ENCODE measurements at places on chromosomes 16 and 17.

GRCh38 chr16:60151987-60152386 is 1417.9 kb upstream of the GOT2 start:
- DNase-seq = no peak

DNA sequence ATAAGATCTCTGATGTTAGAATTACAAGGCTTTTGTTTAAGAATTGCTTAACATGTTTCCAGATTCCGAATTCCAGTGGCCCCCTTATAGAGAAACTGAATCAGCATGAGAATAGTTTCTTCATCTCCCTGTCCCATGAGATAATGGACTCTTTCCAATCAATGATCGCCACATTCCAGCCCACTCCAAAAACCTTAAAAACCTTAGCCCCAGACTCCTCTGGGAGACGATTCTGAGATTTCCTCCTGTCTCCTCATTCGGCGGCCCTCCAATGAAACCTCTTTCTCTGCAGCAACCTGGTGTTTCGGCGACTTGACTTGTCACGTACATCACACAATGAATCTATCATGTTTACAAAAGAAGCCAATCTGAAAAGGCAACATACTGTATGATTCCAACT is 197.1 kb upstream of the PSMD7 start:
- no peak for DNase-seq

DNA sequence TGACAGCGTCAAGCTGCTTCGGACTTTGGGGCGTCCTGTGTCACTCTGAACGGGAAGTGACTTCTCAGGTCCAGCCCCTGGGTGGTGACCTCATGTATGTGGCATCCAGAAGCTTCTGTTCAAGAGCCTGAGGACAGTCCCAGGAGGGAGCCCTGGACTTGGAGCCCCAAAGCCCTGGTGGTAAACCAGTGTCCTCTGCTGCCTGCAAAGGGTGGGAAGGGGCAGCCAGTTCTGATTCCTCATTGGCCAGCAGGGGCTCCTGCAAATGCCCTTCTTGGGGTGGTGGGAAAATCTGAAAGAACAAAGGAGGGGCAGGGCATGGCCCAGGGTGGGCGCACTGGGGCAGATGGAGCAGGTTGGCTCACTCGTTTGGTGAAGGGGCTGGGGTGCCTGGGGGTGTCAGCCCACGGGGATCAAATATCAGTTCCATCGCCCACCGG is 1.6 kb downstream of the OSGIN1 start:
- DNase-seq = no peak

DNA sequence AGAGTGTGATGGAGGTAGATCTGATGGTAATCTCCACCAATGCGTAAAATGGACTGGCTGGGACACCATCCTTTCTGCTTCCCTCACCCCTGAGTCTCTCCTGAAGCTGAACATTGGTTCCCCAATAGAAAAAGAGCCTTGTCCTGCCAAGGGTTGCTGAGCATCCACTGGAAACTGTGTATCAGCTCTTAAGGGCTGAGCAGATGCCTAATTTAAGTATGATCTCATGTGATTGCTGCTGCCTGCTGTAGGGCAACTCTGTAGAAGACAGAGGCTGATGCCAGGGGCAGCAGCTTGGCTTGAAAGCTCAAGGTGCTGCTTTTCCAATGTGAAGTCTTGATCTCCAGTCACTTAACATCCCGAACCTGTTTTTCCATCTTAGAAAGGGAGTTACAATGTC is 310.3 kb upstream of the CCL2 start:
- no peak for DNase-seq

- DNase-seq = no peak
Measured at GRCh38 chr16:1920727-1921171, 2.5 kb upstream of the HS3ST6 start.

DNA sequence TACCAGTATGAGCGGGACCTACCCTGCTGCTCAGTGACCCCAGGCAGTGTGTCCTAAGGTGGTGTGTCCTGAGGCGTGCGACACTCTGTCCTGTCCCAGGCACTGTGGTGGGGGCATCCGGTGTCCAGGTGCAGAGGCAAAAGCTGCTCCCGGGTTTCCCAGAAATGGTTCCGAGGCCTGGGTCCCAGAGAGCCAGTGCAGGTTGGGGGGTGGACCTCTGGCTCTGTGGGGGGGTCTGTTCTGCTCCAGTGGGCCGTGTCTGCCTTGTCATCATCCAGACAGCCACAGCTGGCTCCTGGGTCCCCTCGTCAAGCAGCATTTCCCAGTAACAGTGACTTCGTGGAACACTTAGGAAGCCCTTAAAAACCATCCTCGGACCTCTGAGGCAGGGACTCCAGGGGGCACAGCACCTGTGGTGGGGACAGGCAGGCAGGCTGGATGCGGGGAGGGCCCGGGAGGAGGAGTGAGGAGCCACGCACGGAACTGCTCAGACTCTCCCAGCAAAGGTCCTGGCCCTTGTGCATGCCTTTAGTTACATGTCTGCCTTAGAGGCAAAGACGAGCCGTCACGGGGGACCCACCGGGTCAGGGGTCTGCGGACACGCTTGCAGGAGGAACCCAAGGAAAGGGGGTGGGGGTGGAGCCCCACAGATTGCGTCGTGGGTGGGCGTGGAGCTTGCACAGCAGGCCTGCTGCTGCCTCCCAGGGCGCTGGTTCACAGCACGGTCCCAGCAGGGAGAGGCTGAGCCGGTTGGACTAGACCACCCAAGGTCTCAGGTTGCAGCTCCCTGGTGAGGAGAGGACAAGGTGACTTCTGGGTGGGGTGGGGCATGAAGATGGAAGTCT is 5.6 kb downstream of the SLC16A3 start:
- DNase-seq = no peak

All from skeletal muscle cell (primary cell).